Stimulated activated CD4-positive, alpha-beta T cell treated with anti-CD3 and anti-CD28 coated beads, Interleukin-15, amount 100 ng/mL, for 24 hours (primary cell): ENCODE measurements at places on chromosomes 7 and 10.

DNA sequence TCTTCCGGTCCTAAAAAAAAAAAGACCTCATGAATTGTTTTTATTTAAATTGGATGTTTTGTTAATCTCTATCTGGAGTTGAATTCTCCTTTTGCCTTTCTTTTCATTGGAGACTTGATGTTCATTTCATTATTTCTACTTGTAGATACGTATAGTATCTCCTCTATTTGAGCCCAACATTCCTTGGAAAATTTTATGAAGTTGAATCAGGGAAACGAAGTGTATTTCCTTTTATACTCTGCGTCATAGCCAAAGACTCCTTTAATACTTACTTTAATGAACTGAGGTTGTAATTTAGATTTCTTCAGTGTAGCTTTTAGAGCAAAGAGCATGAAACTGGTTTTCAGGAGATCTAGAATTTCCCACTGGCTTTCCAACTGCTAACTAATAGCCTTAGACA lies 132.4 kb downstream of the KIAA1217 start:
- DNase-seq = no peak

GRCh38 chr10:131452926-131453720 lies 141.6 kb upstream of the TCERG1L start:
- peak; percentile 5 for DNase-seq

GRCh38 chr10:68992636-68993440 lies 4.2 kb downstream of the KIFBP start:
- DNase-seq = no peak

- no peak for DNase-seq
Measured at GRCh38 chr10:61747307-61747706, 84.6 kb downstream of the CABCOCO1 start.

GRCh38 chr7:22480523-22481075 lies 19.4 kb downstream of the STEAP1B start:
- no peak for DNase-seq

DNA sequence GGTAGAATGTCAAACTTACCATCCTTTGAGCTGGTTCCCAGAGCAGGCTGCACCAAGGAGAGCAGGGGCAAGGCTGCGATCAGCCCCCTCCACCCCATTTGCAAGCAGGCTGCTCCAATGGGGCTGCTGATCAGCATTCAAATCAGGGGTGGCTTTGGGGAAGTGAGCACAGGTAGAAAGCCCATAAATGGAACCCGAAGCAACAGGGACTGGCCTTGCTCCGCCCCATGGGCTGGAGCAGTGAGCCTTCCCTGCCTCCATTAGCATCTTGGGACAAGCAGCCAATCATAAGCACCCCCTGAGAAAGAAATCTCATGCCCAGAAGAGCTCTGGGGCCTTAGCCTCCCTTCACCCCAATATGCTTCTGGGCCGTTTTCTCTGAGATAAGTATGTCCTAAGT lies 4.0 kb upstream of the PKD1L1 start:
- no peak for DNase-seq

- no peak for DNase-seq
Measured at GRCh38 chr7:24729365-24730017, 27.8 kb downstream of the GSDME start.

- DNase-seq = no peak
Measured at GRCh38 chr10:33569702-33570101, 235.2 kb upstream of the NRP1 start.

GRCh38 chr7:22204312-22204711 lies 152.6 kb downstream of the RAPGEF5 start:
- DNase-seq = no peak

DNA sequence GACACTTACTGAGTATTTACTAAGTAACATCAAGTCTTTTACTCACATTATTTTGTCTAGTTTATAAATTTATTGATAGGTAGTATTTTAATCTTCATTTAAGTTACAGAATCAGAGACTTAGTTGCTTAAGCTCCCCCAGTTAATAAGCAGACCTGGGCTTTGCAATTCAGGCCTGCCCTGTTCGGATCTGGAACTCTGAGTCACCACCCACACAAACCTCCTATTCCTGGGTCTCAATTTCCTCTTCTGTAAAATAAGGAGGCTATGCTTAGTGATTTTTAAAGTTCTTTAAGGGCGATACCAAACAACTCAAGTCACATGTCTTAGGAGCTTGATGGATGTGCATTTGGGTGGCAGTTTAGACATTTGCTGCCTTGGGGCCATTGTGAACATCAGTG lies 3.5 kb upstream of the MGAM start:
- no peak for DNase-seq

DNA sequence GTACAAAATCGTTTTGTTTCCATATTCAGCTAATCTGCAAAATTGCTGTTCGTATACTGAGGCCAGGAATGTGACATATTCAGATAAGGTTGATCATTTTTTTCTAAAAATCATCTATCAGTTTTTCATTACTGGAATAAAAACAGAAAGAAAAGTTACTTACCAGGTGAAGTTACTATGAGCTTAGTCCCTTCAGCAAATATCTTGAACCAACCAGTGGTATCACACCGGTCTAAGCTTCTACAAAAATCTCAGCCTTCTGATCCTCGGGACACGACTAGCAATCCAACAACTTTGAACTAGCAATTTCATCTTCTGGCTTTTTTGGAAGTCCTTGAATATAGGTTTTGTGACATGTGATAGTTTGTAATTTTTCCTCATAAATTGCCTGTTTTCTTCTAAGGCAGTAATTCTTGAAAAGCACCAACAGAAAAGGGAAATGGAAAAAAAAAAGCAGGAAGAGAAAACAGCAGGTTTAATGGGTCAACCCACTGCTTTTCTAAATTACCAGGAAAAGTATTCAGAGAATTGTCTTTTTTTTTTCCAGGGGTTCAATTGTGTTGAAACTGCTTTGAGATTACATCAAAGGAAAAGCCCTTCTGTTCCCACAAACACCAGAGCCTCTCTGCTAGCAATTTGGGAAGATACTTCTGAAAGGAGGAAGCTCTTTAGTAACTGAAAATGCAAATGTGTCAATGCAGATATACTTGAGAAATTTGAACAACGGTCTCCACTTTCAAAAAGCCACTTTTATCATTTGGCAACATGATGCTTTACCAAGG lies 2.9 kb upstream of the TARP start:
- DNase-seq = no peak

DNA sequence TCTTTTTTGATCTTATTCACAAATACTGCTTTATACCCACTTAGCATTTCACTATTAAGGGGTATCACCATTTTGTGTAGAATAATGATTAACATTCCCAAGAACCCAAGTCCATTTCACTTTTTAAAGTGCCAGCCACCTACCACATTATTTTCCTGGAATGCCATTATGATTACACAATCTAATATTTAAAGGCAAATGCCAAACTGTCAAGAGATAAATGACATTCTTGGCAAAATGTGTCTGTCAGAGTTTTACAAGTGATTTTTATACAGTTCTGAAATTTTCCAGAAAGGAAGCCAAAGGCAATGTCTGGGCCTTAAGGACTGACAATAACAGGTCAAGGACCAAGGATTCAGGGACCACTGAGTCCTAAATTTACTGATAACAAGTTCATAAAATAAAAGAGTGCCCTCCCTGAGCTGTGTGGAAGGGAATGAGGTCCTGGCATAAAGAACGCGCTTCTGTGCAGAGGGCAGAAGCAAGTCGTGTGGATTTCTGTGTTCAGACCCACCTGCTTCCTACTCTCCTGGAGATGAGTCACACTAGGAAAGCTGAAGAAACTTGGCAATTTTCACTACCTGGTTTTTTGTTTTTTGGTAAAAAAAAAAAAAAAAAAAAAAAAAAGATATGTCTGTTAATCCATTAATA lies 66.5 kb downstream of the UBE2H start:
- DNase-seq = no peak

GRCh38 chr7:107201795-107202450 lies 33.1 kb downstream of the HBP1 start:
- DNase-seq = peak; percentile 29

- no peak for DNase-seq
Measured at GRCh38 chr7:6590645-6591110, 857 bp downstream of the INTS15 start.

- no peak for DNase-seq
Measured at GRCh38 chr10:77377678-77378352, 259.8 kb downstream of the KCNMA1 start.

- DNase-seq = no peak
Measured at GRCh38 chr10:51733057-51733456, 33.7 kb upstream of the CSTF2T start.

DNA sequence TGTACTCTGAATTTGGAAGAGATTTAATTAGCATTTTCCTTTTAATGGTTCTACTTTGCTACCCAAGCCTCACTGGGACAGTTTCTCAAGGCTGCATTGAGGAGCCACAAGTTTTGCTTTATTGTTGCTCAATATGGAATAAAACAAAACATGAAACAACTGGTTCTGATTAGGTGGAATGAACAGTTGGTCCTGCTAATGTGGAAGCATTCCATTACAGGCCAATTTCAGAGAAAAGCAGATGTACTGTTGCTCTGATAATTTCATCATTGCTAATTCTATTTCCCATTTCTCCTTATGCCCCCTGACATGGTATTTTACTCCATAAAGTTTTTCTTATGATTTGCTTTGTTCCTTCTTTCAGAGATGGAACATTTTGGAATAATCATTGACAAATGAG lies 66.0 kb upstream of the PAPSS2 start:
- no peak for DNase-seq

GRCh38 chr10:117662126-117662525 lies 119.6 kb downstream of the EMX2 start:
- DNase-seq = no peak

- DNase-seq = peak; percentile 57
Measured at GRCh38 chr7:139118234-139118804, 8.8 kb upstream of the ZC3HAV1 start.

DNA sequence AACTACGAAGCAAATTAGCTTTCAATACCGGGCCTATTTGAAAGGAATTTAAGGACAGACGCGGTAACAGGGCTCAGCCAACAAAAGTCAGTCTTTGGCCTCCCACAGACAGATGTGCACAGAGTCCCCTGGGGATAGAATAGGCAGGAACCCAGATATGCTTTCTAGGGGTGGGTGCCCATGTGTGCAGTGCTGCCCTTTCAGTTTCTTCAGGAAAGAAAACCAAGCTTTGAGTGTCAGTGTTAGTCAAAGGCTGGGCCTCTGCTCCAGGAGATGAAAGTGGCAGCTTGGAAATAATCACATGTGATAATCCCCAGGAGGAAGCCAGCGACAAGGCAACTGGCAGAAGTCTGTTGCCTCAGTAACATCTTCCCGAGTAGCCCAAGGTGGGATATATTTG lies 43.8 kb upstream of the CSTF2T start:
- DNase-seq = no peak

DNA sequence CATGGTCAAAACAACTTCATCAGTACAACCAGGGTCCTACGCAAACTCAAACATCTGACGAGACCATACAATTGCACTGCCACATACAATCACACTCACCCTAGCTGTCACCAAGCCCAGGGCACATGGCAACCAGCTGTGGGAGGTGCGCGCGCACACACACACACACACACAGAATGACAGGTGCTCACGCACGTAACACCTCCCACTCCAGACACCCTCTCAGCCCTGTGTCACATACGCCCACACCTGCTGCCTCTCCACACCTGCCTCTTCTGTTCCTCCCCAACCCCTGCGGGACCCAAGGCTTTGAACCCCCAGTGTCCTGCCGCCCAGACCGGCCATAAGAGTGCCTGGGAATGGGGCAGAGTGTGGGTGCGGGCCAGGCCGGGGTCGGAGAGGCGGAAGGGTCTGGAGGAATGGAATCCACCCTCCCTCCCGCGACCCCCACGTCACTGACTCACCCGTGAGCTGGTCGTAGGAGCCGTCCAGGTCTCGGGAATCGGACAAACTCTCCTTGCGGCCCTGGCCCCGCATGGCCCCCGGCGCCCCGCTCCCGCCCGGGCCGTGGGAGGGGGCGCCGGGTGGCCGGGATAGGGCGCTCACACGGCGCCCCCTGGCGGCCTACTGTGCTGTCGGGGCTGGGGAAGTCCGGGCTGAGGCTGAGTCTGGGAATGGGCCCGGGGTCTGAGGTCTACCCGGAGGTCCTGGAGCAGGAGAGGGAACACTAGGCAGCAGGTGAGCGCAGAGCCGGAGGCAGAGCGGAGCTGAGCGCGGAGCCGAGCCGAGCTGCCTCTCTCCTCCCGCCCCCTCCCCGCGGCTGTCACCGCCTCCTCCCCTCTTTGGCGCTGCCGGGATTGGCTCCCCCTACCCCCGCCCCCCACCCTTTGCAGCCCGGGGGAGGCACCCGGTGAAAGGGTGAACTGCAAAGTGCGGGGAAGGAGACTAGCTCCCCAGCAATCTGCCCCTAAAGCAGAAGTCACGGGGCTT lies at the start of gene KCNIP2:
Gene KCNIP2 (minus strand): TSS at position 769 of the 990 bp plus-strand sequence. CDS start 232 bp downstream, at position 537.
- peak; percentile 66 for DNase-seq

- no peak for DNase-seq
Measured at GRCh38 chr10:130748409-130749057, 563.0 kb downstream of the TCERG1L start.

DNA sequence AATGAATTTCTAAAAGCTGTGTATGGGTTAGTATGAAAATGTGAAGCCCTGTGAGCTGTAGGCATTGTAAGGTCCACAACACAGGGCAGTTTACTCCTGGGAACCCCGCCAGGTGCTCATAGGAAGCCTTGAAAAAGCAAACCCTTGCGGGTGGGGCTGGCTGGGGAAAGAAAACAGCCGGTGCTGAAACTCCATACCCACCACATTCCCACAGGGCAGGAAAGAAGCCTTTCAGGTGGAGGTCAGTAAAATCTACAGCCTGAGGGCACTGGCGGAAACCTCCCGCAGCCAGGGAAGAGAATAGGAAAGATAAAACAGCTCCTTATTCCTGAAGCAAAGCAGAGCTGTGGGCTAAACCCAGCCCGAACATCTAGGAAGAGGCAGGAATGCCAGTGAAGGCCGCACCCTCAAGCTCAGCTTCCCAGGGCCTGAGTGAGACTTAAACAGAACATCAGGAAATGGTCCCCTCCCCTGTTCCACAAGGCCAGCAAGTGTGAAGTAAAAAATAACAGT lies 34.7 kb downstream of the PODXL start:
- no peak for DNase-seq

GRCh38 chr7:40475681-40475982 lies 340.8 kb downstream of the SUGCT start:
- DNase-seq = no peak

DNA sequence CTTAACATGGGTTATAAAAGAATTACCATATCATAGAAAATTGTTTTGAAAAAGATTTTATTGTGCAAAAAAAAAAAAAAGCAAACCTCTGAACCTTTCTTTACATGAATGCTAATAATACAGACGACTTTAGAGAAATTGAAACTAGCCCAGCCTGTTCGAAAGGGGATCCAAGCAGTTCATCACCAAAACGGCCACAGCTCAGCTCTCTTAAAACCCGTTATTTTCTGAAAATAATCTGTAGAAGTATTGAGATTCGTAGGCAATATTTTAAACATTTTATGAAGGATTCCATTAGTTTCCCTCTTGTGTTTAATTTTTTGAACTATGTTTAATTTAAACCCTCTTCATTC lies 9.9 kb upstream of the GSAP start:
- no peak for DNase-seq

GRCh38 chr10:112949875-112950507 lies at the start of gene TCF7L2:
TCF7L2 (plus strand) TSS chr10:112950247; CDS start chr10:112950757, 510 bp downstream.
- peak; percentile 68 for DNase-seq

- DNase-seq = no peak
Measured at GRCh38 chr10:88094795-88095194, 231.4 kb downstream of the PTEN start.

- DNase-seq = no peak
Measured at GRCh38 chr7:51054231-51054630, 262.4 kb downstream of the COBL start.
